Activated CD4-positive, CD25-positive, alpha-beta regulatory T cell treated with anti-CD3 and anti-CD28 coated beads, Interleukin-2, amount 50 U/mL, for 16 hours (primary cell): ENCODE measurements at places on chromosomes 1 and 21.
A peak's percentile ranks its signal among the peaks of the same experiment; 100 is the strongest.

GRCh38 chr1:172951730-172952365 lies 98.9 kb downstream of the TNFSF18 start:
- no peak for DNase-seq

DNA sequence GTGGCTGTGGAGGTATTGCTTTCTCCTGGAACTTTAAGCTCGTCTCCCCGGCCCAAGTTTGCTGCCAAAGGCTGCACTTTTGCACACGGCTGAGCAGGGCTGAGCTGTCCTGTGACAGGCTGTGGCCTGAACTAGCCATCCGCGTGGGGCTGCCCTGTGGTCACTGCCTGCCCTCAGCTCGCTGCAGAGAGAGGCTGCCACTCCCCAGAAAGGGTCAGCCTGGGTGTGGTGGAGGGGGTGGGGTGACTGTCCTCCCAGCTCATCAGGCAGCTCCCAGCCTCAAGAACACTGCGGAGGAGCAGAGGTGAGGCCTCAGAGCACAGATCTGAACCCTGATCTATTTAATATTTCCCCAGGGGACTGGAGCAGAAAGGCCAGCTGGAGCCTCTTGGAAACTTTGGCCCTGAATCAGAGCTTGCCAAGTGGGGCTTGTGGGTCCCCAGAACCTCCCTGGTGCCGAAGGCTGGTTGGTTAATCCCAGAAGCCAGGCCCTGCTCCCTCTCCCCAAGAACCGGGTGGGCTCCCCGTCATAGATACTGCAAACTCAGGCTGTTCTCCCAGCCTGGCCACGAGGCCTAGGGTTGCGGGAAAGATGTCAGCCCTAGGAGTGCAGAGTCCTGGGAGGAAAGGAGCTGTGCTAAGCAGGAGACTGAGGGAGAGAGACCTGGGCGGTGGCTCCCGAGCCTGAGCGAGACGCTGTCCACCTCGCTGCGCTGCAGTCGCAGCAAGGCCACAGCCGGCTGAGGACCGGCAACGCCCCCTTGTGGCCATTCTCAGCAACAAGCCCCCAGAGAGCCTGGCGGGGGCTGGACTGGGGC lies 125.1 kb upstream of the IPO9 start:
- peak; percentile 4 for DNase-seq

DNA sequence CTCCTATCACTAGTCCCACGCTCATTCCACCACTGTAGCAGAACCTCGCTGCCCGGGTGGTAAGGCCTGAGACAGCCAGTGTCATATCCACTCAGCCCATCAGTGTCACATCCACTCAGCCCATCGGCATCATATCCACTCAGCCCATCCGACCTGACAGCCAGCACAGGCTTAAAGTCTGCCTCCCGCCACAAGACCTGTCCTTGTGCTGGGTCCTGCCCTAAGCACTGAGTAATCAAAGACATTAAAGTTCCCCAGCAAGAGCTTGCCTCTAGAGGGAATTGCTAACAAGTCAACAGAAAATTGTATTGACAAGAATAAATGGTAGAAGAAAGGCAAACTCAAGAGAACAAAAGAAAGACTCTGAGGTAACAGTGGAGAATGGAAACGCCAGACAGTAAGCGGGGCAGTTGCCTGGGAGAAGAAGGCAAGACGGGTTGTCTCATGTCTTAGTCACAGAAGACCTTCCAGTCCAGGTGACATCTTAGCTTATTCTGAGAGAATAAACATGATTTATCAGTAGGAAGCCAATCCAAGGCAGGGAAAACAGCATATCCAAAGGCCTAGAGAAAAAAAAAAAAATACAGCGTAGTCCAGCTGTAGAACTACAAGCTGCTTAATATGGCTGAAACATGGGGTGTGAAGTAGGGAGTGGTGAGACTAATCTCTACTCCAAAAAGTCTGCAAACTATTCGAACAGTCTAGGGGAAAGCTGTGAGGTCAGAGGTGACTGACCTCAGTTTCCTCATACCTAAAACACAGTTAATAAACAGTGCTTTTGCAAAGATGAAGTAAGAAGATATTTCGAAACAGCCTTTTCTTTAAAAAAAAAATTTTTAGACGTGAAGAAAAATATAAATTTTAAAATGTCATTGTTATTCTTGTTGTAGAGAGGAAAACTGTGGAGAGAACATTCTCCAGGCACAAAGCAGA lies 1.1 kb downstream of the ITLN1 start:
- DNase-seq: no peak

- DNase-seq: no peak
Observed at GRCh38 chr1:210728437-210729149, 399.9 kb downstream of the HHAT start.

GRCh38 chr1:29945426-29945825 lies 709.1 kb downstream of the PTPRU start:
- DNase-seq: no peak

GRCh38 chr1:4676253-4676652 lies 21.8 kb downstream of the AJAP1 start:
- no peak for DNase-seq

GRCh38 chr1:20849100-20849499 lies 62.0 kb upstream of the HP1BP3 start:
- no peak for DNase-seq

DNA sequence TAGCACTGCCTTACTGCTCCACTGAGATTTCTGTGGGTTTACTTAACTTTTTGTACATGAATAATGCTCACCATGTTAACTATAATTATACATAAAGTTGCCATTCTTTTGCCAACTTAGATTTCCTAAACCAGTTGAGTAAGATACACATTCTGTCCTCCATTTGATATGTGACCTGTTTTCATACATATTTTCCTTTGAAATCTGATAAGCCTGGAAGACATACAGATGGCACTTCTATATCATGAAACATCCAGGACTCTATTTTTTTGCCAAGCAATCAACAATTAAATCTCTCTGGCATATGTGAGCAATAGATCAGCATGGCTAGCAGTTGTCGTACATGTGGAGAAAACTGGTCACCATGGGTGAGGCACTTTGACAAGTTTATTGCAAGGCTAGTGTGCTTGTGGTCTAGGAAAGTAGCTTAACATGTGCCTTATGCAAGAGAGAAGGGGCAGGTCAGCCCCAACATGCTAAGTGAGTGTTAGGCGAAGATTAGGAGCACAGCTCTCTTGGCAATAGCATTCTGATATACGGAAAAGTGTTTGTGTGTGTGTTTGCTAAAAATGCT lies 14.2 kb downstream of the PRRX1 start:
- DNase-seq: no peak

DNA sequence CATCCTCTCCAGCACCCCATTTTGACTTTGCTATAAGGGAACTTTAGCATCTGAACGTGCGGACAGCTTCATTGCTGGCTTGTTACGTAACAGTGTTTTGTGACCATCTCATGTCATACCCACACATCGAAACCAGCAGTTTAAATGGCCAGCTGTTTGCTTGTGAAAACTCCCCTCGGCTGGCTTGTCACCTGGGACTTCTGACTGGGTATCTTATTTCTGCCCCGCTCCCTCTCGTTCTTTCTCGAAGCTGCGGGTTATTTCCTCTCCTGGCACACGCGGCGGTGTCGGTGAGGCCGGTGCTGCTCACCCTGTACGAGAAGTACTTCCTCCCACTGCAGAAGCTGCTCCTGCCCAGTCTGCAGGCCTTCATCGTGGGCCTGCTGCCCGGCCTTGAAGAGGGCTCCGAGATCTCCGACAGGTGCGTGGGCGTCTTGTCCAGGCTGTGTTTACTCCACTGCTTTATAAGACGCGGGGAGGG lies 43.5 kb downstream of the DOP1B start:
- DNase-seq: no peak

- DNase-seq: no peak
Observed at GRCh38 chr21:16775076-16775475, 737.8 kb upstream of the CXADR start.

DNA sequence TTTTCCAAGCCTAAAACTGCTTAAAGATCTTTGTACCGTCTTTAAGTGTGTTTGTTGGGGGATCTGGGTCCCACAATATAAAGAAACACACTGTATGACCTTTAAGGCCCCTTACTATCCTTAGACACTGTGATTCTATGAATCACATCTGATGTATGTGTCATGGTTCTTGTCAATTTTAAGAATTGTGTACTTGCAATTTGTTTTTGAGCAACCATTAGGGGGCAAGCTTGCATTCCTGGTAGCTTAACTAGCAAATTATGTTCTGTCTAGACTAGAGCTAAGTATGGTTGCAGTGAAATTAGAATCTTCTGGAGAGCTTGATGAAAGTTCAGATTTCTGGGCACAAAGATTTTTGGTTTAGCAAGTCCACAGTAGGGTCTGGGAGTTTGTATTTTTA lies 219.5 kb downstream of the TPR start:
- no peak for DNase-seq

GRCh38 chr1:65163201-65163805 lies 15.3 kb downstream of the AK4 start:
- DNase-seq: no peak

- no peak for DNase-seq
Observed at GRCh38 chr1:42172381-42173133, 8.0 kb upstream of the GUCA2A start.

GRCh38 chr1:86503406-86504136 lies 34.8 kb downstream of the CLCA1 start:
- DNase-seq: no peak

DNA sequence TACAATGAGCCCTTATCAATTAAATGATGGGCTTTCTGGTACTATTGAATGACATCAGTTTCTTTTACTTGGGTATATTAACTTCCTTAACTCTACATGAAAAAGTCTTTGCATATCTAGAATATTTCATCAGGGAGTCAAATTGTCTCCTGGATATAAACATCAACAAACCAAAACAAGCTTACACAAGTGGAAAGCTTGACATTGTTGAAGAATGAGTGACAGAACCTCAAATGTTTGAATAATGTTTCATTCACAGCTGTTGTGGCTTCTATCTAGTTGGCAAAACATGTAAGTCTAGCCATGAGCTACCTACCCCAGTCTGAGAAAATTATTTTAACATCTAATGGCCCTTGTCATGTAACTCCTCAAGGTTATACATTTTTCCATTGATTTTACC lies 604.8 kb upstream of the ADAMTS5 start:
- no peak for DNase-seq

DNA sequence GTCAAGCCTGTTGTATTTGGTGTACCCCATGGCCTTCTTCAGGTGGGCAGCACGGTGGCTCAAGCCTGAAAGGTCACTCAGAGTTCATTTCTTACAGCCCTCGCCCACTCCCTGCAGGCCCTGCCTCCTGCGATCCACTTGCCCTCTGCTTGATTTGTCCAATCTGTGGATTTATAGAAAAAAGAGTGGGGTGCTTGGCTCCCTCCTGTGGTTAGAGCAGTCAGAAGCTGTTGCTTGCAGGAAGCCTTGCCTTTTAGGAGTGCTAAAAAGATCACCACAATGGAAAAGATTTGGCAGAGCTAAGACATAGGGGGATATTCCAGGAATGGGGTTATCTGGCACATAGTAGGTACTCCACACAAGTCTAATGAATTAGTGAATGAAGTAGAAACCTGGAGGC lies 108.0 kb upstream of the TRABD2B start:
- no peak for DNase-seq

DNA sequence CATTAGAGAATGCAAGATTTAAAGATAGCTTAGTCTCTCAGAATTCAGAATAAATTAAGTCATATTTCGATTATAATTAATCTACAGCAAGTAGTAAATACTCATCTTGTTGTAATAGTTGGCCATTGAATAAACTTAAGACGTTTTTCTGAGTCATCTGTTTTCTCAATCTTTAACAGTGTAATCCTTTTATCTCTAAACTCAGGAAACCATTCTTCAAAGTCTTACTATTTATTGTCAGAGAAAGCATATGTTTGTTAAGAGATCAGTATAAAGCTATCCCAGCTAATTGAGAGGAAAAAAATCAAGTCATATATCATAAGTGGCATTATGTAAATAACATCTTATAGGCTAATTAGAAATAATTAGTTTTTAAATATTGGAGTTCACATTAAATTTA lies 201.2 kb upstream of the ADAMTS5 start:
- no peak for DNase-seq

- no peak for DNase-seq
Observed at GRCh38 chr1:183562701-183563100, 27.6 kb downstream of the NCF2 start.

- DNase-seq: peak; percentile 62
Observed at GRCh38 chr1:53393325-53393792, 65.5 kb upstream of the LRP8 start.

- peak; percentile 50 for DNase-seq
Observed at GRCh38 chr1:203271018-203271743, 34.1 kb upstream of the BTG2 start.

DNA sequence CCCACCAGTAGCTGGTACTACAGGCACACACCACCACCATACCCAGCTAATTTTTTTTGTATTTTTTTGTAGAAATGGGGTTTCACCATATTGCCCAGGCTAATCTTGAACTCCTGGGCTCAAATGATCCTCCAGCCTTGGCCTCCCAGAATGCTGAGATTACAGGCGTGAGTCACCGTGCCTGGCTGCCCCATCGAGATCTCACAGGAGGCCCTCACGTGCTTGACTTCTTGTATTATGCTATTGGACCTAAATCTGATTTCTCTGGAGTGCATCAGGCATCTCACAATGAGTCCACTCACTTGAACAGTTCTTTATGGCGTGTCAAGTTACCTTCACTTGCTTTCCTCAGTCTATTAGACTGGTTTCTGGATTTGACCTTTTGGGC lies 9.3 kb upstream of the RSRP1 start:
- DNase-seq: no peak

DNA sequence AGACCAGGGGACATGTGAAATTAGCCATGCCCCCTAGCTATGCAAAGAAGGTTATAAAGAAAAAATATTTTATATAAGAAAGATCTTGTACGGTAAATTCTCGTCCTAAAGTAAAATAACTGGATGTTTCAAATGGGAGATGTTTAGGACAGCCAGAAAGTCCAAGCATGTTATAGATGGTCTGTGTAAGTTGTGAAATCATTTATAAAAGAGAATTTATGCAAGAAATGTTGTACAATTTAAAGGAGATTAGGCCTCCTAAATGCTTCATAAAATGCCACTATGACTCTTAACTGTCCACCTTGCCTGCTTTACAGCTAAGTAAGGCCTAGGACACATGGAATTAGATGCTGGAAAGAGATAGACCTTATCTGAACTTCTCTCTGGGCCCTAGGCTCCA lies 118.1 kb upstream of the POGK start:
- no peak for DNase-seq

DNA sequence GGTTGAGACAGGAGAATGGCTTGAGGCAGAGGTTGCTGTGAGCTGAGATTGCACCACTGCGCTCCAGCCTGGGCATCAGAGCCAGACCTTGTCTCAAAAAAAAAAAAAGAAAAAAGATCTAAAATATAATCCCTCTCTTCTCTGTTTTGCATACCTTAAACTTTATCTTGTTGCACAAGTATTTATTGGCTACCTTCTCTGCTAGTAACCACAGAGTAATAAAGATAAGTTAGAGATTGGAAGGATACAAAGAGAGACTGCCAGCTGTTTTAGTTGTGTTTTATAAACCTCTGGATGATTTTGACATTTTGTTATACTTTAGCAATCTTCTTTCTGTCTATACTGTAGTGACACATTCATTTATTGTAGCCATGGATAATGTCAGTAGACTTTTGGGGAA lies 27.7 kb downstream of the AGO3 start:
- DNase-seq: no peak

GRCh38 chr1:112769611-112770010 lies 54.5 kb upstream of the PPM1J start:
- no peak for DNase-seq
